ENCODE measurements at places on chromosomes 3 and 15. TPM values are rescaled to one million over a fixed set of nuclear protein-coding genes. Genes with fewer than 3 reads are reported as not detected.
A peak's percentile ranks its signal among the peaks of the same experiment; 100 is the strongest.

GRCh38 chr15:91336687-91337086, 236.6 kb downstream of the SV2B start:
- H3K4me1 ChIP-seq: no peaks in the 10 kb centered on the region
- H3K27ac ChIP-seq: no peak overlapping the region
- no peak for DNase-seq

RETNLB gene
- not detected for total RNA-seq

LRRC2 gene
- 2.9 TPM for total RNA-seq

DNA sequence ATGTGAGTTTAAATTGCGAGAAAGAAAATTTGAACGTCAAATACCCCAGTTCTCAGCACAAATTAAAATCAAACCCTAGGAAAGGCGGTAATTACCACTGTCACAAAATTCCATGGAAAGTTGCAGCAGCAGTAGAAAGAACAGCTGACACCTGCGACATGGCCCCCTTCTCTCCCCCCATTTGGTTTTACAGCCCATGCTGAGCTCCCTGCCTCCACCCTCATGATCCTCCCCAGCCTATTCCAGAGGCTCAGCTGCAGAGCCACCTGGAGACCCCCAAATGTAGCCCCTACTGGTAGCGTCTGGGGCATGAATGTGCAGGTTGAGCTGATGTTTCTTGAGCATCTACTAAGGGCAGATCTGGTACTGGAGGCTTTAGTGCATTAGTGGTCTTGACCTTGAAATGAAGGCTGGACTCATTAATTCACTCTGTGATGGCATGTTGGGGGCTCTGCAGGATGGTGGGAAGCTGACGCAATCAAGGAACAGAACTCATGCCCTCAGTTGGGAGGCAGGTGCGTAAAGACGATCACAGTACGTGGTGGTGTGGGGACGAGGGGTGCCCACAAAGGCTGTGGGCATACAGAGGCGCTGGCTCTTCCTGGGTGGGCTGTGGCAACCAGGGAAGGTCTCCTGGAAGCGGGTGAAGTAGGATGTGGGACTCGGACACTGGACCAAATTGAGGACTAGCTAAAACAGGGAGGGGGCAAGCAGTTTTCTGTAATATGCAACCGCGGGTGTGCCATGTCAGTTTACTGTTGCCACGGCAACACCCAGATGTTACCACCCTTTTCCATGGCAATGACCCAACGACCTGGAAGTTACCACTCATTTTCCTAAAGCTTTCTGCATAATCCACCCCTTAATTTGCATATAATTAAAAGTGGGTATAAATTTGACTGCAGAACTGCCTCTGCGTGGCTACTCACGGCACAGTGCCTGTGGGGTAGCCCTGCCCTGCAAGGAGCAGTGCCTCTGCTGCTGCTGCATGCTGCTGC, 39.8 kb downstream of the PRKCD start:
- H3K4me3 ChIP-seq: no peak overlapping the region
- peaks cover 6% of the 10 kb centered on the region for H3K4me1 ChIP-seq
- no peaks in the 10 kb centered on the region for H3K27me3 ChIP-seq

SLC28A2 gene
- total RNA-seq: 0.35 TPM

FGF7 gene
- 21.9 TPM for total RNA-seq

- DNase-seq: peak; percentile 2
- H3K27ac ChIP-seq: no peak overlapping the region
- no peak overlapping the region for H3K4me3 ChIP-seq
These were observed 20.6 kb upstream of the SPTBN5 start for GRCh38 chr15:41914411-41914810.

DNA sequence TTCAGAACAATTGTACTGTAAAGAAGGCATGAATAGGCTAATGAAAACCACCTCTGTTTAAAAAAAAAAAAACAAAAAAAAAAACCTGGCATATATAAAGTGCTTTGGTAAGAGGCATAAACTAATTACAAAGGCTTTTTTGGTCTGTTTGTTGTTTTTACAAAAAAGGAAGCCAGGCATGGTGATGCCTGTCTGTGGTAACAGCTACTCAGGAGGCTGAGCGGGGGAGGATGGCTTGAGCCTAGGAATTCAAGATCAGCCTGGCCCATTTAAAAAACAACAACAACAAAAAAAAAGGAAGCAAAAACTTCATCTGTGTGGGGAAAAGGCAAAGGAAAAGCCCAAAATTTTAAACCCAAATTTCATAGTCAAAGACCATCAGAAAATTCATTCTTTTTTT, 47.0 kb downstream of the OSBPL10 start:
- H3K4me3 ChIP-seq: no peak overlapping the region
- no peak overlapping the region for H3K27ac ChIP-seq
- DNase-seq: no peak
- H3K27me3 ChIP-seq: no peaks in the 10 kb centered on the region
- H3K4me1 ChIP-seq: peaks cover 24% of the 10 kb centered on the region

COL6A5 gene
- total RNA-seq: 6.3 TPM

DNA sequence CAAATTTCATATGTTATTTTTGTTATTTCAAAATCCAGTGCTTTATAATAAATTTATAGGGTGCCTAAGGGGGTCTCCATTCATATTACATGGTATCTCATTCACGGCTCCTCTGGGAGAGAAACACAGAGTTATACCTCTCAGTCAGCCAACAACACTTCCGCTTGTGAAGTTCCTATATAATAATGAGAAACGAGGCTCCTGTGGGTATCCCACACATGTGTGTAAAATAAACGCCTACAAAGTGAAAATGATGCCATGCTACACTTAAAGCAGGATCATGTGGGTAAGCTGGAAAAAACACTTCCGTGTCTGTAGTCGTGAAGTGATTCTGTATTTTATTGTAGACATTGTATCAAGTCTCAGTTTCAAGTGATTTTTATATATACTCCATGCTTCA, 218.8 kb upstream of the ICE2 start:
- H3K4me3 ChIP-seq: no peak overlapping the region
- H3K36me3 ChIP-seq: no peaks in the 10 kb centered on the region
- H3K27ac ChIP-seq: no peak overlapping the region
- H3K27me3 ChIP-seq: no peaks in the 10 kb centered on the region

DNA sequence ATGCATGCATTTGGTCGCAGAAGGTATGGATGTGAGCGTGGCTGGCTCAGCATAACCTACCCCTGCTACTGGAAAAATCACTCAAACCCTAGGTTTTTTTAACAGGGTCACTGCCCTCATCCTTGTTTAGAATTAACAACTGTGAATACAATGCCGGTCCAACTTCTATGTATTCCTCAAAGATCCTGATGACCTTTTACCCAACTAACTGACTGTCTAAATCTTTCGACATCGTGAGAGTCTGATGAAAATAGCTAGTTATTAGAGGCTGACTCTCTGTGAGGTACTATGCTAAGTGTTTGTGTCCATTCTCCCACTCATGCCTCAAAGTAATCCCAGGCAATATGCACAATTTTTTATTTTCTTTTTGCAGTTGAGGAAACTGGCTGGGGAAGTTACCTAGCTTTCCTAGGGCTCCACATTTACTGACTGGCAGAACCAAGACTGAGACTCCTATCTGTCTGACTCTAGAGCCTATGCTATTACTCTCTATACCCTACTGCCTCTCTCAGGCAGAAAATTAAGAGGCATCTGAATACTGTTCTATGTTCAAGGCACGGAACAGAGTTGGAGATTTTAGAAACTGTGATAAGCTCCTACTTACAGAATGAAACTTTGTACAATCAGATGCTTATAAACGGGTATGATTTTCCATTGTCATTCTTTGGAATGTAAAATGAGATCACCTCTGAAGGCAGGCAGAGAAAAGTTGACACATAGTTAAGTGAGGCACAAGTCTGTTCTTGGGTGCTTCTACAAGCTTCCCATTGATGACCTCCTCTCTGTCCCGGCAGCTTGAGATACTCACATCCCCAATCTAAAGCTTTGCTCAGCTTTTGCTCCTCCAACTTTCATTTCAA, 56.4 kb downstream of the FILIP1L start:
- peaks cover 5% of the 10 kb centered on the region for H3K4me1 ChIP-seq
- no peaks in the 10 kb centered on the region for H3K27me3 ChIP-seq
- no peak for DNase-seq
- no peaks in the 10 kb centered on the region for H3K36me3 ChIP-seq
- no peak overlapping the region for H3K27ac ChIP-seq

- no peaks in the 10 kb centered on the region for H3K4me1 ChIP-seq
- no peak overlapping the region for H3K27ac ChIP-seq
- no peak for DNase-seq
These were observed 68.0 kb upstream of the SLC6A11 start for GRCh38 chr3:10748040-10748439.

CCR9 gene
- not detected for total RNA-seq

- DNase-seq: no peak
- H3K27ac ChIP-seq: no peak overlapping the region
- H3K27me3 ChIP-seq: no peaks in the 10 kb centered on the region
These were observed 23.4 kb upstream of the SHC4 start for GRCh38 chr15:48987142-48987541.

GUCA1C gene
- not detected for total RNA-seq

DNA sequence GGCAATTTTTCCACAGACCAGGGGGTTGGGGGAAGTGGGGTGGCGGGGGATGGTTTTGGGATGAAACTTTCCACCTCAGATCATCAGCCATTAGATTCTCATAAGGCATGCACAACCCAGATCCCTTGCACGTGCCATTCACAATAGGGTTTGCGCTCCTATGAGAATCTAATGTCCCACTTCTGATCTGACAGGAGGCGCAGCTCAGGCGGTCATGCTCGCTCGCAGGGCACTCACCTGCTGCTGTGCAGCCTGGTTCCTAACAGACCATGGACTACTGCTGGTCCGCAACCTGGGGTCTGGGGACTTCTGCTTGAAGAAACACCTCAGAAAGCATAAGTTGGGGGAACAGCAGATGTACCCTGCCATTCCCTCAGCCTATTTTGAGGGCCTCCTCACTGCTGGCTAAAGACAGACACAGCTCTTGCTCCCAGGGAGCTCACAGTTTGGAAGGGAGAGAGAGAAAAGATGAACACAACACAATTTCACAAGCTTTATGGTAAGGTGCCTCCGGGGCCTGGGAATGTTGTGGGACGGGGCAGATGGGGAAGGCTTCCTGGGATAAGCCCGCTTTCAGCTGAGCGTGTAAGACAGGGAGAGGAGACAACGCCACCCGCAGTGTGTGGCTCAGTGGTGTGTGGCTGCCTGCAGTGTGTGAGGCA, 285.2 kb downstream of the ADAMTS17 start:
- no peak for DNase-seq
- no peak overlapping the region for H3K4me3 ChIP-seq
- H3K4me1 ChIP-seq: peaks cover 7% of the 10 kb centered on the region
- no peak overlapping the region for H3K27ac ChIP-seq
- no peaks in the 10 kb centered on the region for H3K27me3 ChIP-seq

DNA sequence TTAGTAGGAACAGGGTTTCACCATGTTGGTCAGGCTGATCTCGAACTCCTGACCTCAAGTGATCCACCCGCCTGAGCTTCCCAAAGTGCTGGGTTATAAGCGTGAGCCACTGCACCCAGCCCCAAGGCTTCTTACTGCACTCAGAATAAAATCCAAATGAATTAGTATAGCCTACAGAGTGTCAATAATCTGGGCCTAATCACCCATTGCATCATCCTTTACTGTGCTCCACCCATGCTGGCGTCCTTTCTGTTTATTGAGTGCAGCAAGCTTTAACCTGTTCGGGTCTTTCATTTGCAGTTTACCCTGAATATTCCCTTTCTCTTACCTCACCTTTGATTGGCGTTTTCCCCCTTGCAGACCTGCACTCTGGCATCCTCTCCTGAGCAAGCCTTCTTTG, 77.7 kb downstream of the CEP63 start:
- no peak for DNase-seq
- H3K36me3 ChIP-seq: peaks cover 14% of the 10 kb centered on the region
- no peak overlapping the region for H3K4me3 ChIP-seq
- no peak overlapping the region for H3K27ac ChIP-seq
- no peaks in the 10 kb centered on the region for H3K27me3 ChIP-seq
